ENCODE measurements at places on chromosomes 12 and 14. TPM values are rescaled to one million over a fixed set of nuclear protein-coding genes. Genes with fewer than 3 reads are reported as not detected.

Gene JAG2
- total RNA-seq, result 0.12 TPM

Gene KLHDC1
- total RNA-seq, result 1.6 TPM

Gene C12orf54
- not detected for total RNA-seq

Gene SLC22A17
- 23.2 TPM for total RNA-seq

Gene TBX5
- 2.1 TPM for total RNA-seq

Gene SLC2A3
- total RNA-seq, result 52.7 TPM

Gene OR6C2
- total RNA-seq, result not detected

Gene NCAPD2
- total RNA-seq, result 15.5 TPM

Gene SLC4A8
- under 0.01 TPM for total RNA-seq

Gene DBX2
- total RNA-seq, result not detected

Gene COQ6
- total RNA-seq, result 32.7 TPM

Gene PGF
- 10.8 TPM for total RNA-seq
